ENCODE measurements at places on chromosomes 6 and 20.

DNA sequence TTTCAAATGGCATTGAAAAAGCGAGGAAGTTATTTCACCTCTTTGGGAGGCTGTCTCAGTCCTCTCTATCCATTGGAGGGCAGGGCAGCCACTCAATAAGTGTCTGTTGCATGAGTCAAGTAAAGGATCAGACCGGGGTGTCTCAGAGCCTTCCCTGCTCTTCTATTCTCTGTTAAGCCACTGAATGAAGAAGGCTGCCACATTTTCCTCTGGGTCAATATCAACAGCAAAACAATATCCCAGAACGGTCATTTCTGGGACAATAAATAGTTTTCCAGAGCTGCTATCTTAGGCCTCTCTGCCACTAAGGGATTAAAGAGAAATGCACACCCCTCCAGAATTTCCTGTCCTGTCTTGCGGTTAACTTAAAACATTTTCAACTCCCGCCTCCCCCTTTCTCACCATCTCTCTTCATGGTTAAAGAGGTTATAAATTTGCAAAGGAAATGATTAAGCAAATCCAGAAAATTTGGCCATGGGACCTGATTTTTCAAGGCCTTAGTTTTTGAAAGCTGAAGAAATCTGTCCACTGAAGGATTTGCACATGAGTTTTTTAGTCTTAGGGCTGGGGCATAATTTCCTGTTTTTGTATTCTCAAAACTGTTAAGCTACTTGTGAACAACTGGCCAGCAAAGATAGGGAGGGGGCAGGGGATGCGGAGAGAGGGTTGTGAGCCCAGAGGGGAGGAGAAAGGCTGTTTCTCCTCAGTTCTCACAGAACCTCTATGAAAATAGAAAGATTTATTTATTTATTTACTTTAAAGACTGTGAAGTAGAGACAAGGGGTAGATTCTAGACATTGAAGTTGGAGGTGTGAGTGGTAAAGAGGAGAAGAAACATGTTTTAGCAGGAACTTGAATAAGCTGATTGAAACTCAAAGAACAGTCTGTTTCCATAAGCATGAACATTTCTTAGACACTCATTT is 135.7 kb downstream of the BCAS1 start:
- no peak for DNase-seq

- DNase-seq, result no peak
Measured at GRCh38 chr20:60001108-60001507, 42.9 kb downstream of the CDH26 start.

DNA sequence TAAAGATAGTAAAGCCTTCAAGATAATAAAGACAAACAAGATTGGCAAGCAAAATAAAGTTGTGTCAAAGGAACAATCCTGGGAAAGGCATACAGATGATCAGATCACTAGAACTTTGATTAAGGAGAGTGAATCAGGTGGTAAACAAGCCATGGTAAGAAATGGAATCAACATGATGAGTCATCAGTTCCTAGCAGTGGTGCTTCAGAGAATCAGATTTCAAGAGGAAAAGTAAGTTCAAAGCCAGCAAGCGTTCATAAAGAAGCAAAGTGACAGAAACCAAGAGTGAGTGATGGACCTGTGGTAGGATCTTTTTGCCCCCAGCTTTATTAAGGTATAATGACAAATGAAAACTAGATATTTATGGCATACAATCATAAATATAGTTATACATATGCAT is 340.4 kb downstream of the TPBG start:
- DNase-seq, result no peak

DNA sequence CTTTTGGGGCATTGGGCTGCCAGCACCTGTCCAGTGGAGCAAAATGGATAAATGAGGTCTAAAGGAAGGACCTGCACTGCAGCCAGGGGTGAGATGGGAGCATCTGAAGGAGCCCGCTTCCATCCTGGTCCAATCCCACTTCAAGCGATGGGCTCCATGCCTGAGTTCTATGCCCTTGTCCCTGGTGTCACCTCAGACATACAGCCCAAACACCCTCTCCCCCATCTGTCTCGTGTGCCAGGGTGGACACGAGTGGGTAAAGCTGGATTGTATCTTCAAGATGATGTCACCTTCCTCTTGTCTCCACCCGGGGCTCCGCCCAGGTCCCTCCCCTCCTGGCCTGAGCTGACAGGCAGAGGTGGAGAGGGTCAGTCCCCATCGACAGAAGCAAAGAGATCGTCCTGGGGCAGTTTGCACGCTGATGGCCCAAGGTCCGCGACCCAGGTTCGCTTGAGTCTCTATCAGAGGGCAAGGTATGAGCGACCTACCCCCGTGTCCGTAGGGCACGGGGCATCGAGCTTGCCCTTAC is 544 bp downstream of the SMIM29 start:
- peak; percentile 42 for DNase-seq

- DNase-seq, result no peak
Measured at GRCh38 chr6:33088931-33089620, 13.3 kb downstream of the HLA-DPB1 start.

- no peak for DNase-seq
Measured at GRCh38 chr6:34484899-34485298, 19.0 kb downstream of the PACSIN1 start.

- DNase-seq, result no peak
Measured at GRCh38 chr6:90149280-90149679, 147.4 kb downstream of the BACH2 start.

DNA sequence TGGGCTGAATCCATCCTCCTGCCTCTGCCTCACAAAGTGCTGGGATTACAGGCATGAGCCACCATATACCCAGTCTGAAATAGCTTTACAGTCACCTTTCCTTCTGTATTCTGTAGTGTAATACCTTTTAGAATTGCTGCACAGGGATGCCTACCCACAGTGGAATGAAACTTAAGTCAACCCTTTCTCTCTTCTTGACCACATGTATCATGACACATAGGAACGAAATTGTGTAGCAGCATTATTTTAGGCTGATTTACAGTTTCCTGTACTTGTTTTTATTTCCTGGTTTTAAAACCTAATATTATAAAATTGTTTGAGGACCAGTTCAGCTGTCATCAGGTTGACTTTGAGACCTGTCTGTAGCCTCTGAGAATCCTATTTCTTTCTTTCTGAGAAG is 297.8 kb downstream of the ZFAND3 start:
- no peak for DNase-seq

DNA sequence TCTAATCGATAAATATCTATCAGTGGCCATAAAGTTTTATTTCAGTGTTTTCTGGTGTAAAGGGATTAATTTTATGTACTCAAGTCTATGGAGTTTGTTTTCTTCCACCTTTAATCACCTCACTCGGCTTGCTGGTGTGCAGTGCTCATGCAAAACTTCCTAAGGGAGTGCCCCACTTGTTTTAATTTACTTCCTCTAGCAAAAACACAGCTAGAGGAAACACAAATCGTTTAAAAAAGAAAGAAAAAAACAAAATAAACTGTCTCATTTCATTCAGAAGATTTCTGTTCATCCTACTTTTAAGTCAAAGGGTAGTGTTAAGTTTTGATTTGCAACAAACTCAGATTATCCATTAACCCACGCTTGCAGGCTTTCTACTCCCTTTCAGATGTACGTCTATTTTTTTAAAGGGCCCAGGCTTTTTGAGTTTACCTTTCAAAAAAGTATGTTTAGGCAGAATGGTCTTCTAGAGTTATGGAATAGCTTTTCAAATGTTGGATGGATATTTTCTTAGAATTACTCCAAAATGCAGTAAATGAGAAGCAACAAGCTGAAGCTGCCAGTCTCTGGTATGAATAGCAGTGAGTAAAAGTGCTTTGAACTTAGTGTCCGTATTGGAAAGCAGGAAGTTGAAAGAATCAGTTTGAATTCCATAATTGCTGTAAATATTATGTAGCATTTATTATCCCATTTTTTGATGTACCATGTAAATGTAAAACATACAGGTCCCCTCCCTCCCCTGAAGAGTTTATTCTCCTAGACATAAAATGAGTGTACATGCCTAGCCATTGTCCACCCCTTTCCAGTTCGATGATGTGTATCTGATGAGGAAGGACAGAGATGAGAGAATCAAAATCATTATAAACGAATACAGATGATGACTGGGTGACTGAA is 113.3 kb downstream of the SLC16A10 start:
- no peak for DNase-seq

DNA sequence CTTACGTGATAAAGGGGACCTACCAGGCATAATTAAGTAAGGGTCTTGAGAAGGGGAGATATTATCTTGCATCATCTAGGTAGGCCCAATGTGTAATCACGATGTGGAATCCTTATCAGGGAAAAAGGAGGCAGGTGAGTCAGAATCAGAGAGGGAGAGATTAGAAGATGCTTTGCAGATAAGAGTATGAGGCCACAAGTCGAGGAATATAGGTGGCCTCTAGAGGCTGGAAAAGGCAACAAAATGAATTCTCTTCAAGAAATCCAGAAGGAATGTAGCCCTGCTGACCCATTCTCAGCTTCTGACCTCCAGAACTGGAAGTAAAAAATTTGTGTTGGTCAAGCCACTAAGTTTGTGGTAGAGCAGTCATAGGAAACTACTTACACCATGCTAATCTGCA is 11.0 kb upstream of the ENPP4 start:
- DNase-seq, result no peak

DNA sequence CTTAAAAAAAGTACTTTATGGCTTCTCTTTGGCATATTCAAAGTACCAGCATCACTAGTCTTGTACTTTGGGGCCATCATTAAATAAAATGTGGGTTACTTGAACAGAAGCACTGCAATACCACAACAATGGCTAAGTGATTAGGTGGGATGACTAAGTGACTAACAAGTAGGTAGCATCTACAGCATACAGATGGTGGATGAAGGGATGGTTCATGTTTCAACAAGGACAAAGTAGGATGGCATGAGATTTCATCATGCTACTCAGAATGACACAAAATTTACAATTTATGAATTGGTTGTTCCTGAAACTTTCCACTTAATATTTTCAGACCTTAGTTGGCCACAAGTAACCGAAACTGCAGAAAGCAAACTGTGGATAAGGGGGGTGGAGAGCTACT is 7.7 kb downstream of the MPC1 start:
- no peak for DNase-seq

GRCh38 chr20:45781391-45781931 is 10.2 kb downstream of the WFDC3 start:
- DNase-seq, result no peak

DNA sequence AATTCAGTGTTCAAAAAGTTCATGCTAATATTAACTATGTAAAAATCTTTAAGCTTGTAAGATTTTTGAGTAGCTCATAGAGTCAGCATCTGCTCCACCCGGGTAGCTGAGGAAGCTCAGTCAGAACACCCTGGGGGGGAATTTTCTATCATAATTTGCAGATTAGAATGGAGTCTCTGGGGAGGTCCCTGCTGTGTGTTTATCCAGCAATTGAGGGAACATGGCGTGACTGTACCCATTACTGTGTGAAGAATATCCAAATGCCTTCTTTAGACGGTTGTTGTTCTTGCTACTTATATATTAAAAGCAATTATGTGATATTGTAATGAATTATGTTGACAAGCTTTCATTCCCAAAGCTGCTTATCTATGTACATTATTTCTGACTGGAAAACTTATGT is 64.8 kb downstream of the AIG1 start:
- DNase-seq, result no peak

DNA sequence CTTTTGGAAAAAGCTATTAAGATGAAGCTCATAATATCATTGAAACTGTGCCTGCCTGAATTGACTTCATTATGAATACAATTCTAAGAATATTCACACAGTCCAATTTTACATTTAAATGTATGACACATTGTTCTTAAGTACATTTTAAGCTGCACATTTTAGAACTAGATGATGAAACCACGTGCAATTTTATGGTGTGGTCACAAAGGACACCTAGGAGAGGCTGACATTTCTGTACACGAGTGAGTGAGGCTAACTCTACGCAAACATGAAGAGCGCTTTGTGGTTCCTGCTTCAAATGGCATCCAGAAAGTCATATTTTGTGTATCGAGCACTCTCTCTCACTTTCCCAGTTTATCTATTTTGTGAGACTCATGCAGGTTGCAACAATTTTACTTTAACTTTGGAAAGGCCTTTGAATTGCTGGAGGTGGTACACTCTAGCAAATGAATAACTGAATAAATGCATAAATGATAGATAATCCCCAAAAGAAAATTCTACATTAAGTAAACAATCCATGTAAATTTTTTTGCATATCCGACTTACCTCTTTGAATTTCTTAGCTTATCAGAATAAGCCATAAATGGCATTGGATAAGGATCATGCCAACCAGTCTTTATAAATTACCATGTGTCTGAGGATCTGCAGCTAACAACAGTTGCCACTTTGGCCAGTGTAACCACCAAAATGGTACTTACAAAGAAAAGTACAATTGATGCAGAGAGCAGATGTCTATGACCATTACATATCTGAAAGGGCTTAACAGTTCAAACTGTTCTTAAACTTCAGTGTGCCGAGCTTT is 97.3 kb downstream of the NRSN1 start:
- no peak for DNase-seq

DNA sequence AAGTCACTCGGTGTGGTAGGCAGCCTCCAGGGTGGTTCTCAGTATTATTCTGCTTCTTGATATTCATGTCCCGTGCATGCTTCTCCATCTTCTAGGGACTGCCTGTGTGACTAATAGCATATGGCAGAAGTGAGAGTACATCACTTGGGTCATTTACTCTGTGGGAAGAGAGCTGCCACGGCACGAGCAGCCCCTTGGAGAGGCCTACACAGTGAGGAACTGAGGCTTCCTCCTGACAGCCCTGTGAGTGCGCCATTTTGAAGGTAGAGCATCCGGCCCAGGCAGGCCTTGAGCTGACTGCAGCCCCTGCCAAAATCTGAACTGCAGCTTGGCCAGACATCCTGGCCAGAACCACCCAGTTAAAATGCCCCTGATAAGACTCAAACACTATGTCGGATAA is 17.3 kb upstream of the MCUR1 start:
- peak; percentile 12 for DNase-seq

GRCh38 chr20:24835195-24835594 is 113.9 kb upstream of the CST7 start:
- DNase-seq, result no peak

DNA sequence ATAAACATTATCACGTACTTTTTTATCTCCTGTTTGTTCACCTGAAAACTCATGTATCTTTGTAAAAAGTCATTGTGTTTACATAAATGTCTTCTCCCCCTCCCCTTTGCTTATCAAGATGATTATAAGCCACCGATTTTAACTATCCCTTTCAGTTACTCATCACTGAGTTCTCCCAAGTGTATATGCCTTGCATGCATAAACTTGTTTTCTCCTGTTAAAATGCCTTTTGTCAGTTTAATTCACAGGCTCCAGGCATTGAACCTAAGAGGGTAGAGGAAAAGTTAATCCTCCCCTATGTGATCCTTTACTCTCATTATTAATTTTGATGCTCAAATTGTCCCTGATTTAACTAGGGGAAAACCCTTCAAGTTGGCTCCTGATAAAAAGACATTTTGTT is 24.2 kb downstream of the ANKEF1 start:
- DNase-seq, result no peak

DNA sequence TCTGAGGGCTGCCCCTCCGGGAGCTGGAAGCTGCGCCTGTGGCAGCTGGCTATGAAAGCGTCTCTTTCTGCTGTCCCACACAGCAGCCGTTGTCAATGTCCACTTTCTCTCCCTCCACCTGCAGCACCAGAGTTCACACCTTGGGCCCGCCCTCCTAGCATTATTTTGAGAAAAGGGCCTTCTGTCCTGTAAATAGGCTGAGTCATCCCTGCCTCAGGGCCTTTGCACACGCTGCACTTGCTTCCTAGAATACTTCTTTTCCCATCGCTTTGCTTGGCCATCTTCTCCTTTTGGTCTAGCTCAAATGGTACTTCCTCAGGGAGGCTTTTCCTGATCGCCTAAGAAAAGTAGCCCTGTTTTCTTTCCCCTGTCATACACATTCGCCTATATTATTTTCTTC is 69.3 kb upstream of the ZNFX1 start:
- DNase-seq, result no peak
